ENCODE measurements at places on chromosomes 13 and 19.

DNA sequence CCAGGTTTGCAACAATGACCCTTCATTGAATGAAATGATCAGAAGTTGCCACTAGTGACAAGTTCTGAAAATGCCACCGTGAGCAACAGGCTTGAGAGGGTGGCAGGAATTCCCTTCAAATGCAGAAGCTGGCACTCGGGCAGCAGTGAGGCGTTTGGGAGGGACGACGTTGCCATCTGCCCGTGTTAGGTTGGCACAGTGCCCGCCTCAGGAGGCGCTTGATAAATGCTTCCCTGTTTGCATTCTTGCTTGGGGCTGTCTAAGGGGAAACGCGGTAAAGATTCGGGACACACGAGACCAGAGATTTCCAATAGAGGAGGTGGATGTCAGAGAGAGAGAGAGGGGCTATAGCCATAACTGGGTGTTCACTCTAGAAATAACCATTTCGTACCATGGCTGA lies 101.9 kb downstream of the TEX29 start:
- no peak for DNase-seq

GRCh38 chr13:46332772-46333171 lies 54.3 kb downstream of the RUBCNL start:
- DNase-seq, result no peak

DNA sequence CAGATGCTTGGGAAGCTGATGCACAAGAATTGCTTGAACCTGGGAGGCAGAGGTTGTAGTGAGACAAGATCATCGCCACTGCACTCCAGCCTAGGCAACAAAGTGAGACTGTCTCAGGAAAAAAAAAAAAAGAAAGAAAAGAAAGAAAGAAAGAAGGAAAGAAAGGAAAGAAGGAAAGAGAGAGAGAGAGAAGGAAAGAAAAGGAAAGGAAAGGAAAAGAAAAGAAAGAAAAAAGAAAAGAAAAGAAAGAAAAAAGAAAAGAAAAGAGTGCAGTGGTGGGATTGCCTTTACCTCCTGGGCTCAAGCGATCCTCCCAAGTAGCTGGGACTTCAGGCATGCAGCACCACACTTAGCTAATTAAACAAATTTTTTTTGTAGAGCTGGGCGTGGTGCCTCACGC lies 12.9 kb downstream of the OLFM2 start:
- DNase-seq, result no peak

DNA sequence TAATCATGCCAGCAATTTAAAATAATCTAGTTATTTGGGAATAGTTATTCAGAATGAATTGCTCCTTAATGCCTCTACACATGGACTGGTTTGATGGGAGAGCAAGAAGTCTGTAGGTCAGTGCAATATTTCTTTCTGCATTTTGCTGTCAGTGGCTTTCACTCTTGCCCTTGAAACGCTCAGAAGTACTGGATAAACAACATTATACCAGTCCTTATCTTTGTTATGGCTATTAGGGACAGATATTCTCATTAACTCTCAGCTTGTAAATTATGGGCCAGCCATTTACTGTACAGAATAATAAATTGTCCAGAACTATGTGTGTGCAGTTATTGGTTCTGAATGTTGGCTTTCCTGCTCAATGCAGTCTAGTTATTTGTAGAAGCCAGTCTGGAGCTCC lies 224.4 kb downstream of the OXGR1 start:
- no peak for DNase-seq

All from stimulated activated CD4-positive, alpha-beta T cell treated with anti-CD3 and anti-CD28 coated beads, TNF-alpha, amount 100 ng/mL, for 4 hours (primary cell).